ENCODE measurements at places on chromosomes 6 and 20.
A peak's percentile ranks its signal among the peaks of the same experiment; 100 is the strongest.

GRCh38 chr20:22770241-22770800, 185.9 kb upstream of the FOXA2 start:
- DNase-seq, result no peak

GRCh38 chr20:48723308-48724264, 104.2 kb downstream of the PREX1 start:
- DNase-seq, result peak; percentile 68

- DNase-seq, result no peak
Measured at GRCh38 chr6:28081486-28081751, 1.1 kb downstream of the ZNF165 start.

DNA sequence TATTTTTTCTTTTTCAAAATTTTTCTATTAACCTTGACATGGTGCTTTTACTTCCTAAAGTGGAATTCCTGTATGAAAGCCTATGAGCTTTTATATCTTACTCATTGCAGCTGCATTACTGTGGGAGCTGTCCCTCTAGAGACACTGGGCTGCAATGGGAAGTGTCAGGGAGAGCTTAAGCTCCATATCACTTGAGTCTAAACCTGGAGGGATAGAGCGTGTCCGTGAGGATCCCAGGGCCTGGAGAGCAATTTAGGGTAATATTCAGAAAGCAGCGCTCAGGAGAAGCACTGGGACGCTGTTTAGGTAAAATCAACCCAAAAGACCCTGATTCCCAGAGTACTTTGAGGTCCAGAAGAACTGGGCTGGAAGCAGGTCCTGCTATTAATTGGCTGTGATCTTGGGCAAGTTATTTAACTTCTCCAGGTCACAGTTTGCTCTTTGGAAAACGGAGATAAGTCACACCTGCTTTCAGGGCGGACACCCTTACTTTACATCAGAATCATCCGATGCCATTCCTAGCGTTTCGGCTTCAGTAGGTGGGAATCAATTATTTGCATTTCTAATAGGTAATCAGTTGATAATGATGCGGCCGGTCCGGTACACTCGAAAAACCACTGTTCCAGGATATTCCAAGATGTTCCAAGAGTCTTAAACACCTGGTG, 628 bp upstream of the ERGIC3 start:
- DNase-seq, result no peak

- DNase-seq, result peak; percentile 79
Measured at GRCh38 chr6:161748535-161749416, 474.9 kb upstream of the AGPAT4 start.

- DNase-seq, result peak; percentile 79
Measured at GRCh38 chr20:57398231-57398821, 7.1 kb downstream of the RBM38 start.

Measured in right cardiac atrium (tissue), 5 donors.